Stimulated activated CD4-positive, alpha-beta T cell treated with anti-CD3 and anti-CD28 coated beads, Interleukin-12 subunit alpha, Interleukin-12 subunit beta, amount 100 ng/mL, for 24 hours (primary cell): ENCODE measurements at places on chromosomes 3 and 15.

GRCh38 chr3:131386429-131387165 lies 5.0 kb downstream of the NUDT16 start:
- no peak for DNase-seq

- no peak for DNase-seq
Observed at GRCh38 chr3:143832433-143832832, 15.8 kb downstream of the SLC9A9 start.

DNA sequence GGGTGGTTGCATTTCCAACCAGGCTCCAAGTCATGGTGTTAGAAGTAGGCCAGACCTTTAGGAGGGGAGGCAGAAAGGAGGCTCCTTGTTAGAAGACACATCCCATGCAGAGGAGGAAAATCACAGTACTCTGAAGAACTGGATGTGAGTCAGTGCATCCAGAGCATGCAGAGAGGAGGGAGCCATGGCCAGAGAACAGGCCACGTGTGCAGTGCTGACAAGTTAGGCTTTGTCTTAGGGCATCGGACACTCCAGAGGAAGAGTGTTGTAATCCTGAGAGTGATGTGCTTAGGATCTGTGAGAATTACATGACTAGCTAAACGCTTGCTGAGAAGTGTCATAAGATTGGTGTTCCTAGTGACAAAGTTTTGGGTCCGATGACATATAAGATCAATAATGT lies 456.5 kb upstream of the THRB start:
- no peak for DNase-seq

DNA sequence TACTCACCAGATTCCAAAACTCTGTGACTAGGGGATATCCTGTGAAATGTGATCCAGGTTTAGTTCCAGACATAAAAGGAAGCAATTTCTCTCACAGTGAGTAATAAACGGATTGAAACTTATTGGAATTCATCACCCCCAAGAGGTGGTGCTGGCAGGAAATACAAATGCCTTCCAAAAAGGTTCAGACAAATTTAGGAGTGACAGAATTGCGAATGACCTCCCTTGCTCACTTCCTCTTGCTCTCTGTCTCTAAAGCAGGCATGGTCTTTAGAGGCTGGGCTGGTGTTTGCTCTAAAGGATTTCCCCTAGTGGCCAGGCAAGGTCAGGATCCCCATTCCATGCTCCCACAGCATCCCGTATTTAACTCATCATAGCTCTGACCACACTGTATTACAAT lies 449.4 kb upstream of the PPP2R3A start:
- no peak for DNase-seq

DNA sequence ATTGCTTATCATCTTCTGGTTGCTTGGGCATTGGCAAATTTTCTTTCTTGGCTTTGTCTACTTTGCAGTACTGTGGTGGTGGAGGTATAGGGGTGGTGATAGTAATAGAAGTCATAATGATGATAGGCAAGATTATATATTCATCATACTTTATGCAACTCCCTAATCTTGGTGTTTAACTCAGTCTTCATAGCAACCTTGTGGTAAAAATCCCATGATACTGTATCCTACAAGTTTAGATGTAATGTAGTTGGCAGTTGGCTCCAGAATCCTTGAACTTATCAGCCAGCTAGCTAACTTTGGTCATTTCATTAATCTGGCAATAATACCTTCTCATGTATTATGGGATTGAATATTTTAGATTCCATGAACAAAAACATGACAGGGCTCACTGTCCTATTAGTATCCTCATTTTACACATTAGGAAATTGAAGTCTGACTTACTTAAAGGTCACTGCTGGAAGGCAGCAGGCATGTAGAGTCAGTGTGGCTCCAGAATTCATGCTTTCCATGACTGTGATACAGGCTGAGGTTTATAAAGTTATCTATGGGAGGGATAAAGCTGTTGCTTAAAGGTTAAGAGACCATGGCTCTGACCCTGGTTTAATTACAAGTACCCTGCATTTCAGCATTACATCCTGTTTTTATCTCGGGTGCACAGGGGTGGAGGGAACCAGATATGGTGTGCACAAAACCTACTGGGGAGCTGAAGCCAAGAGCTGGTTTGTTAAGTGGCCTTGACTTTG lies 33.3 kb downstream of the RBMS3 start:
- DNase-seq, result no peak

DNA sequence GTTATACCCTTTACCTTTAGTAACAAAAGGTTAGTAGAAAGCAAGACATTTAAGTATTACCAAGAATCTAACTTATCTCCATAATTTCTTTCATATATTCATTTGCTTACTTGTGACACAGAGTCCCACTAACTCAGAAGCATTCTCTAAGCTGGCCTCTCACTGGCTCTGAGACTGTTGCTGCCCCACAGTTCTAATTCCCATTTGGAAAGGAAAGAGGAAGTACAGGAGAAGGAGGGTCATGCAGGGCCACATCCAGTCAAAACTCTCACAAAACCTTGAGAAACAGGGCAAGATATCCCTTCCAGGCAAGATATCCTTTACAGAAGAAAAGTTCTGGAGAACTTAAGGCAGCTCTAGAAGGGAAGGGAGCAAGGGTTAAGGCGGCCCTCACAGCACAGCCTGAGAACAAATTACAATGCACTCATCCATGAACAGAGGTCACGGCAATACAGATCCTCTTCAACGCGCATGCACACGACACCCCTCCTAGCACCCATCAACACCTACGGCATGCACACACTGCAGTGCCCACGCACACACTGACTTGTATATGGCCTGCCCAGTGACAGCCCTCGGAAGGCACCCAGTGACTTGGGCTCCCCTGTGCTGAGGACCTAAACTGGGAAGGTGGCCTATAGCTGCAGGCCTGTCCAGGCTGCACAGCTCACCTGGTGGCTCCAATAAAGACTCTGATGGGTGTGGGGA lies 13.0 kb upstream of the MYO5C start:
- no peak for DNase-seq

DNA sequence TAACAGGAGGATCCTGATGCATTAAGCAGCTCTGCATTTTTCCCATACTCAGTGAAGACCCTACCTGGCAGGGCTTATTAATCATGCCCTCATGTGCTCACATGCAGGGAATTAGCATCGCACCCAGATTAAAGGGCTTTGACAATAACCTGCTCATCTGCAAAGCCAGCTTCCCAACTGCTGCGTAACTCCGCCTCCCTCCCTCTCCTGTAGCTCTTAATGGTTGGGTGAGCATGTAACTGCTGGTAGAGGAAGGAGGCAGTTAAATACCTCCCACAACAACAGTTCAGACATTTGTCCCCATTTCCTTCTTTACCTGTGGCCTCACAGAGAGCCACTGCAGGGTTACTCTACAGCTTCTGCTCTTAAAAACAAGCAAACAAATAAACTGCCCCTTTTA lies 203.6 kb upstream of the WNT5A start:
- DNase-seq, result no peak

DNA sequence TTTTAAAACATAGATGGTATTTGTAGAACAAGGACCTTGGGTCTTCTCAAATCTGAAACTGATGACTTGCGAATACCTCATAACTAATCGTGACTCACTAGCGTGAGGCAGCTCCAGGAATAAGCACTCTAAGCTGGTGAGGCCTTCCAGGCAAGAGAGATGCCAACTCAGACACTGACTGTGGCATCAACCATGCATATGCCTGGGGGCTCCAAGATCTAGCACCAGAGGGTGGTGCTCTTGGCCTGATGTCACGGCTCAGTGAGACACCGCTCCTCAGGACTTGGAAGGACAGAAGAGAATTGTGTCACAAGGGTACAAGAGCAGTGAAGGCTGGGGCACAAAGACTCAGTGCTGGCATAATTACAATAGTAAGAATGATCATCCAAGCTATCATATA lies 125.0 kb upstream of the TRIM42 start:
- DNase-seq, result no peak

- DNase-seq, result no peak
Observed at GRCh38 chr15:64742385-64742784, 33.0 kb downstream of the RBPMS2 start.

DNA sequence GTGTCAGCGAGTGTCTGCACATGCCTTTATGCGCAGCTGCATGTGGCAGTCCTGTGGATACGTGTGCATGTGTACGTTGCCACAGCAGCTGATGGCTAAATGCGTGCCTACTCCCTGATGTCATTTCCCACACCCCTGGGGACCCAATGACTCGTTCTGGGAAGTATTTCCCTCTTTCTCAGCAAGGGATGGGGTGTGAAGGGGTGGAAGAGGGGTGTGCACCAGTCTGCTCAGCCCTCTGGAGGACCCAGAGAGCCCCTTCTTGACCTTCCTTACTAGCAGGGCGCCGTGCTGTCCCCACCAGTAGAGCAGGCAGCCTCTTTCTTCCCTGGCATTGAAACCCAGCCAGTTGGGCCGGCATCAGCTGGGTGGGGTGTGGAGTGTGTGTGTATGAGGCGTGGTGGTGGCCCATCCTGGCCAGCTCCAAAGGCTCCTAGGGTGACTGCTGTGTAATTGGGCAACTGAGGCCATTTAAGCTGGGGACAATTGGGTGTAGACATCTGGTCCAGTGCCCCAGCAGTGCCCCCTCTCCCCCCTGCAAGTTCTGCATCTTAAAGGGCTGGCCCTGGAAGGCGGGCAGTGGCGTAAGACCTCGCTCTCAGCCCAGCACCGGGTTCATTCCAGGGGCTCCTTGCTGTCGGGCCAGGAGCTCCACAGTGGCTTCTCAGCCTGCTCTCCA lies 19.2 kb downstream of the SNX33 start:
- no peak for DNase-seq

DNA sequence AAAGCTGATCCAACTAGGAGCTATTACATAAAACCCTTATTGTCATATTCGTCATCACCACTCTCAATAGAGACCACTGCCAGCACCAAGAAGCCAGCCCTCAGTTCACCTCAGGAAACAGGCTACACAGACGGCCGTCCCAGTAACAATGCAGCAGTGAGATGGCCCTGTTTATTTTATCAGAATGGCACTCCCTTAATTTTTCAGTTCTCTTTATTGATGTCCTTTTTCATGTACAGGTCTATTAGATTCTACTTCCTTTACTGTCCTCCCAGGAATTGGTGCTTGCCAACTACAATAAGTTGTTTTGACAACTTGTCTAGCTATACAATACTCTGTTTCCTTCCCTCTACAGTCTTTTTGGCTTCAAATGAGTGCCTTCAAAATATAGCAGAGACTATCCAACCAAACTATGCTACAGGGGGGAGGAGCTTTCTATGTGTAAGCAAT lies 272.5 kb downstream of the ZBTB20 start:
- no peak for DNase-seq

- DNase-seq, result no peak
Observed at GRCh38 chr3:136928240-136928639, 29.5 kb upstream of the IL20RB start.

GRCh38 chr3:15703346-15703745 lies 94.4 kb downstream of the ANKRD28 start:
- DNase-seq, result no peak

GRCh38 chr15:33985287-33985686 lies 17.0 kb downstream of the CHRM5 start:
- DNase-seq, result no peak

- no peak for DNase-seq
Observed at GRCh38 chr3:118472586-118472985, 562.1 kb downstream of the IGSF11 start.

DNA sequence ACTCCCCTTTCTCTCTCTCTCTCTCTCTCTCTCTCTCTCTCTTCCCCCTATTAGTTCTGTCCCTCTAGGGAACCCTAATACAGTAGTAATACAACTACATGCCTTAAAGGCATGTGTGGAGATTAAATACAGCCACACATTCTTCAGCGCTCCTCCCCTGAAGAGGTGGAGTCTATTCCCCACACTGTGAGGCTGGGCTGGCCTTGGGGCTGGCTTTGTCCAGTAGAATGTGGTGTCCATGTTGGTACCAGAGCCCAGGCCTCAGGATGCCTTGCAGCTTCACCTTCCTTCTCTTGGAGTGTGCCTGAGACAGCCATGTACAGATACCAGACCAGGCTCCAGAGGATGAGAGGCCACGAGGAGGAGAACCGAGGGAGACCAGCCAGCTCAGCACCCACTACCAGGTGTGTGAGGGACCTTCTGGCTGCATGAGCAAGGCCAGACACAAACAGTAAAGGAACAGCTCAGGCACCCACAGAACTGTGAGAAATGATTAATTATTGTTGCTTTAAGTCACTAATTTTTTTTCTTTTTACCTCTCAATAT lies 10.7 kb downstream of the SLC6A20 start:
- no peak for DNase-seq

DNA sequence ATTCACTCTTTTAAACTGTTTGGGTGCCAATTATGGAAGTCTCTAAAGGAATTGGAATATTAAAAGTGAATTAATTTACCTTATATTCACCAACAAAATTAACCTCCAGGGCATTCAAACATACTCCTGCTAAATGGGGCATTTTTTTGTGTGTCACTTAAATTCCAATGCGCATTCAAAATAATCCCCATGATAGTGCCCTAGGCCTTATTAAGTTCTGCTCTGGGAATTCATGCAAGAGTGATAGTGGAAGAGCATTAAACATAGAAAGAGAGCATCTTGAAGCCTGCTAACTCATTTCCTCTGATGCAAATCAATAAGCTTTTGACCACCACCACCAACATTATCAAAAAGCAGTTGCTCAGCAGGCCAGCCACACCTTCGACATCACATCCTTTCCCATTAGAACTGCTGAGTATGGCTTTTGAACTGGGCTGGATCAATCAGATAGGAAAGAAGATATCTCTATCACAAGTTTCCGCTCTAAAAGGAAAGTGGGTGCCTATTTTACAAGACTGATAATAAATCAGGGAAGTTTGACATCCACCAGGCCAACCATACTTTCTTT lies 156.7 kb downstream of the TMCO5A start:
- DNase-seq, result no peak

DNA sequence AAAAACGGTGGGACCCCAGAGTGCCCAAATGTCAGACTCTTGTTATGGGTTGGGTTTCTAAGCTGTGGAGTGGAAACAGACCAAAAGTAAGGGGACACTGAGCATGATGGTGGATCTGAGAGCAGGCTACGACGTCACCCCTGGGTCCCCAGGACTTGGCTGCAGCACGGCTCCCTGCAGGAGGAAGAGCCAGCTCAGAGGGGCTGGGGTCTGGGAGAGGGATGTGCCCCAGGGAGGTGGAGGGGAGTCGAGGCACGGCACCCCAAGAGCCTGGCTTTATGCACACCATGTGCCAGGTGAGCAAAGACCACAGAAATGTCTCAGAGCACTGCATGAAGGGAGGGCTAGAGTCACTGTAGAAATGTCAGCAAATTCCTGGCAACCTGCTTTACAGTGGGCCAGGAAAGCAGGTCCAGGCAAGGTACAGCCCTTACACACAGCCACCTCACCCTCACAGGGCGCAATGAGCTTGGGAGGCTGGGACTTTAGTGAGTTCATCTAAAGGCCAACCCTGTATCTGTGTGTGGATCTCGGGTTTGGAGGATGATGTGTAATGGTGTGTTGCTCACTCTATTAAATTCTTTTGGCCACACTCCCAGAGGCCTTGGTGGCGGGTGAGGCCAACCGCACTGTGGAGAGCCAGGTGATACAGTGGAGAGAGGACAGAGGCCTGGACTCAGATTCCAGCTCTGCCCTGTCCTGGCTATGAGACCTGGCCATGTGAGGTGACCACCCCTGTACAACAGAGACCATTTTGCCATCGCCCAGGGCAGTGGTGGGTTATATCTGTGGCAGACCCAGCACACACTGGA lies 14.1 kb downstream of the CTSH start:
- no peak for DNase-seq
